ENCODE measurements at places on chromosomes 11 and 22.

GRCh38 chr11:117473481-117474091 is 145.9 kb downstream of the CEP164 start:
- DNase-seq = no peak

- no peak for DNase-seq
Observed at GRCh38 chr11:129894278-129895125, 876 bp downstream of the NFRKB start.

GRCh38 chr22:45271667-45272201 is 13.0 kb upstream of the UPK3A start:
- DNase-seq = peak; percentile 46

GRCh38 chr11:128929468-128929867 is 13.2 kb downstream of the TP53AIP1 start:
- no peak for DNase-seq

DNA sequence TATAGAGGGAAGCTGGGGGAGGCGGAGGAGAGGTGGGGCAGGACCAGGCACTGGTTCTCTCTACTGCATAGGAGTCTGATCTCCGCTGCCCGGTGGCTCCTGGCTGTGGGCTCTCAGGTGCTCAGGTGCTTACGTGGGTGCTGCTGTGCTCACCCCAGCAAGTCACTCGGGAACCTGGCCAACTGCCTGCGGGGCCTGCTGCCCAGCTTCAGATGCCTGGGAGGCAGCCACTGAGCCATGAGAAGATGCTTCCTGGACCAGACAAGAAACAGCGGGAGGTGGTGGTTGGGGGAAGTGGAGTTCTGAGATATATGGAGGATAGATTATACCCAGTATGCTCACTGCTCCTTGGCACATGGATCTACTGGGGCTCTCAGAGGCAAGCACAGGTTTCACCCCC is 1303.4 kb downstream of the TBC1D22A start:
- no peak for DNase-seq

GRCh38 chr22:47270463-47271135 is 508.1 kb downstream of the TBC1D22A start:
- no peak for DNase-seq

DNA sequence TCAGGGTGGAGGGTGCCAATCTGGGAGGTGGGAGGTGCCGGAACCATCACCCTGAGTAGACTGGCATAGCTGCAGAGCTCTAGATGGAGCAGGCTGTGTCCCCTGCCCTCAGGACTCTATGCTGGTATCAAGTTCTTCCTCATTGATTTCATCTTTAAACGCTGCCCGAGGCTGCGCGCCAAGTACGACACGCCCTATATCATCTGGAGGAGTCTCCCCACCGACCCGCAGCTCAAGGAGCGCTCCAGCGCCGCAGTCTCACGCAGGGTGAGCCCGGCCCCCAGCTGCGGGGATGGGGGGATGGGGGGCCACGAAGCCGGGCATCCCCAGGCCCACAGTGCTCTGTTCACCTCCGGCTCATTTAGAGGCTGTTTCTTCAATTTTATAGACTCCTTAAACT is 52.5 kb downstream of the GRAMD4 start:
- DNase-seq = no peak
